Chondrocyte (in vitro differentiated cells): ENCODE measurements at places on chromosomes 1 and 21. TPM values are rescaled to one million over a fixed set of nuclear protein-coding genes. Genes with fewer than 3 reads are reported as not detected.

The TMPRSS2 gene
- 0.12 TPM in 1 of 3 replicates, not detected in the others for total RNA-seq

The LRRC38 gene
- not detected in 3 replicates for total RNA-seq

The S100A4 gene
- total RNA-seq = 331 to 404 TPM (median 388 TPM) in 3 replicates

The KLF17 gene
- 0.18 TPM in 1 of 3 replicates, not detected in the others for total RNA-seq

The HFM1 gene
- total RNA-seq = 0.46 to 0.63 TPM (median 0.62 TPM) in 3 replicates

The BTBD19 gene
- 43.4 to 46.5 TPM (median 44.1 TPM) in 3 replicates for total RNA-seq

The OPN3 gene
- 20.0 to 29.1 TPM (median 23.5 TPM) in 3 replicates for total RNA-seq

The TBX15 gene
- total RNA-seq = 4.9 to 41.0 TPM (median 37.9 TPM) in 3 replicates

The CYYR1 gene
- 1.3 to 4.1 TPM (median 1.5 TPM) in 3 replicates for total RNA-seq

The DYNLT4 gene
- total RNA-seq = not detected in 3 replicates

The LRRC3 gene
- total RNA-seq = 3.3 to 8.0 TPM (median 7.4 TPM) in 3 replicates

The SYCP1 gene
- total RNA-seq = not detected in 3 replicates

The CFHR3 gene
- total RNA-seq = 0.31 TPM in 1 of 3 replicates, not detected in the others
